AG08395 (cell line): ENCODE measurements at places on chromosomes 3 and 15.

- DNase-seq: no peak
Measured at GRCh38 chr15:72690938-72691337, 4.9 kb downstream of the BBS4 start.

DNA sequence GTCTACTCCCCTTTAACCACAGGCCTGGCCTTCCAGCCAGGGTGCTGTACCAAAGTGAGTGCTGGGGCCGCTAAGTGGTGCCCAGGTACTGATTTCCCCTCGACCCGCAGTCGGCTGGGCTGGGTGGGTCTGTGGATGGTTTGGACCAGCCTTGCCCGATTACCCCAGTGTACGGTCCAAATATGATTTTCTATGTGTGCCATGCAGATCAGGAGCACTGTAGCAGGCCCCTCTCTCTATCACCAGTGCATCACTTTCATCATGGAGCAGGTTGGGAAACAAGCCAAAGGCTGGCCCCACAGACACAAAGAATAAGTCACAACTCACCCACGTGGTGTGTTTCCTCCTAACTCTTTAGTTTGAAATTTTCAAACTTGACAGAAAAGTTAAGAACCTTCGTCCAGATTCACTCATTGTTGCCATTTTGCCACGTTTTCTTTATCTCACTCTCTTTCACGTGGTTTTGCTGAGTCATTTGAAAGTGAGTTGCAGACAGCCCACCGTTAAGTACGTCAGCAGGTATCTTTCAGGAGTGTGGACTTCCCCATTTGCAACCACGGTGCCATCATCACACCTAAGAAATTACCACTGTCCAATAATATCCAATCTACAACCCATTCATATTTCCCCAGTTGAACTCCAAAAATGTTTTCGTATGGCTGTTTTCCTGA is 37.0 kb downstream of the ZNF710 start:
- no peak for DNase-seq

DNA sequence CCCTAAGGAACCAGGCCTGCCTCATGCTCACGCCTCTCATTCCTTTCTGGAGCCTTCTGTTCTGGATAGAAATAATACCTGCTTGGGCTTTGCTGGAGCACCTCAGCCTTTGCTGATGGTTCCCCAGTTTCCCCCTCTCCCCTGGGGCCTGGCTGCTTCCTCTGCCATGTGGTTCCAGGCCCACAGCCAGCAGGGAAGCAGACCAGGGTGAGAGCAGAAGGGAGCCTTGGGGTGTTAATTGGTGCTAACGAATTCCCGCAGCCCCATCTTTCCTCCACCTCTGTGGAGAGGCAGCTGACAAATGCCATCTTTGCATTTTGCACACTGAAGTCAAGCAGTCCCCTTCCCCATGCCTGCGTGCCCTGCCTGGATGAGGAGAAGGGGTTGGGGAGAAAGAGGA is 13.1 kb upstream of the CORO2B start:
- no peak for DNase-seq

DNA sequence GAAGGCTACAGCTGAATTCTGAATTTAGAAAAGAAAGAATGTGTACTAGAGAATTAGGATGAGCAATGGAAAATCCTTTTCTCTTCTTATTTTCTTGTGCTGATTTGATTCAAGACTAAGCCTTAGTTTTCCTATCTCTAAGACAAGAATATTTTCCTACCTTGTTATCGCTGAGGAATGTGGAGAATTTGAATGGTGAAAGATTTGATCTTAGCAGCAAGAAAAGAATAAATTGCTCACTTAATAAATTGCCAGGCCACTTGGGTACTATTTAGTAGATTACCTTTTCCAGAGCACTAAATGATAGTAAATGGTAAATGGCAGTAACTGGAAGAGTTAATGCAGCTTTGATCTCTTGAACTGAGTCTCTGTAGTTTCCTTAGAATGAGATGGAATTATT is 145.7 kb upstream of the MEIS2 start:
- no peak for DNase-seq

GRCh38 chr3:58158442-58159153 is 52.2 kb downstream of the DNASE1L3 start:
- no peak for DNase-seq

DNA sequence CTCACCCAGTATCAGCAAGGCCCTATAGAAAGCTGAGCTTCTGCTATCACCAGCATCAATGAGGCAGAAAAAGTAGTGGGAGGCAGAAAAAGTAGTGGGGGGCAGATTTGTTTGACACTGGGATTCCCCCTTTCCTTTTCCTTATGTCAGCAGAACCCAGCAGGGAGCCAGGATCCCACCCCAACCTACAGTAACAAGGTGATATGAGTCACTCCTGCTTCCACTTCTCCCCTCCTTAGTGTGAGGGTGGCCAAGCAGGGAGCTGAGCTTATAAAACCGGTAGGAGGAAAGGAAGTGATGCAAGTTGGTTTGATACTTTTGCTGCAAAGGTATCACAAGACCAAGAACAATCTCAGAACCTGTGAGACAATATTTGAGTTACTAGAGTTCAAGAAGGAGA is 128.7 kb downstream of the SCAPER start:
- no peak for DNase-seq

DNA sequence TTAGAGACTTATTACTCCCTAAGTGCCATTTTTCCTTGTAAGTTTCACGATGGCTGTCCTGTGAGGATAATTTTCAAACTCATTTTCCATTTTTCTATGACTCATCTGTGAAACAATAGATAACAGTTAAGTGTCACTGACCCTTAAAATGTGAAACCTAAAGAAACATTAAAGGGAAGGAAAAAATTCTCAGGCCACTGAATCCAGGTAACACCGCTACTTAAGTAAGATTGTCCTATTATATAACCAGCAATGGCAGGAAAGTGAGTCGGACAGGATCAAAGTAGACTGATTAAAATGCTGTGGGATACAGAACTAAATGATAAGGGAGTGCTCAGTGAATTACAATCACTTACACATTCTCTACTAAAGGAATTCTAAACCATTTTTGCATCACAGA is 12.4 kb downstream of the PLD1 start:
- DNase-seq: no peak

DNA sequence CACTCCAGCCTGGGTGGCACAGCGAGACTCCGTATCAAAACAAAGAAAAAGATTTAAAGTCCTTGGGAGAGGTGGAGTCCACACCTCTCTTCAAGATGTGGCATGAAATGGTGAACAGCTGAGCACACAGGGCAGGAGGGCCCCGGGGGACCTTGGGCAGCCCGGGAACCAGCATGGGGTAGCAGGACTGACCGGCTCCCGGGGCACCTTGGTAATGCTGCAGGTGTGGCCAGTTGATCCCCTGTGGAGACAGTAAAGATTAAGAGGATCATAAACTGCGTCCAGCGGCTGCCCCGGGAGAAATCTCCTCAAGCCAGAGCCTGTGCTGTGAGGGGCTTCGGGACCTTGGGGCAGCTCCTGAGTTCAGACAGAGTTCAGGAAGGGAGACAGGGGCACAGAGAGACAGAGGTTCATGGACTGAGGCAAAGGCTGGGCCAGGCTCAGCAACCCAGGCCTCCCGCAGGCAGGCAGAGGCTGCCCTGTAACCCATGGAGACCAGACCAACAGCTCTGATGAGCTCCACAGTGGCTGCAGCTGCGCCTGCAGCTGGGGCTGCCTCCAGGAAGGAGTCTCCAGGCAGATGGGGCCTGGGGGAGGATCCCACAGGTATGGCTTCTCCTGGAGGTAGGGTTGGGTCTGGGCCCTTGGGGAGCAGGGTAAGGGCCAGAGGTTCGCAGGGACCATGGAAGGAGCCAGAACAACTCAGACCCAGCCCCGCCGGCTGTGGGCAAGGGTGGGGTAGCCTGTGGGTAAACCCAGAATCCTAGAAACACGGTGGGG is at the start of gene NR2E3:
Gene NR2E3 (plus strand): TSS at position 299 of the 780 bp plus-strand sequence. CDS start 190 bp downstream, at position 489.
- no peak for DNase-seq

- no peak for DNase-seq
Measured at GRCh38 chr3:188296761-188297612, 143.0 kb downstream of the LPP start.

DNA sequence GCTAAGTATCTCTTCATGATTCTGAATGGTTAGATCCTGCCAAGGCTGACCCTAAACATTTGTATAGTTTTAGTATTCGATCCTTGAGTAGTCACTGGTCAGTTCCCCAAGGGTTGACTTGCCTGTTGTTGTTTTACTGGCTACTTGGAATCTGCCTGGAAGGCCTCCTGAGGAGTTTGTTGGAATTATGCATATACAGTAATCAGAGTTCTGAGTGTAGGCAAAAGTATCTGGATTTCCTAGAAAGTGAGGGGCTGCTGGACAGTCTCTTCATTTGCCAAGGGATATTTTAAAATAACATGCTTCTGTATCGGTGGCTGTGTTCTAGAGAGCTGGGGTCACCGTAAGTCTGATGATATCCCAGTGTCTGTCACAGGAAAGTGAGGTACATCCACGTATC is 333.2 kb upstream of the C2CD4B start:
- no peak for DNase-seq

DNA sequence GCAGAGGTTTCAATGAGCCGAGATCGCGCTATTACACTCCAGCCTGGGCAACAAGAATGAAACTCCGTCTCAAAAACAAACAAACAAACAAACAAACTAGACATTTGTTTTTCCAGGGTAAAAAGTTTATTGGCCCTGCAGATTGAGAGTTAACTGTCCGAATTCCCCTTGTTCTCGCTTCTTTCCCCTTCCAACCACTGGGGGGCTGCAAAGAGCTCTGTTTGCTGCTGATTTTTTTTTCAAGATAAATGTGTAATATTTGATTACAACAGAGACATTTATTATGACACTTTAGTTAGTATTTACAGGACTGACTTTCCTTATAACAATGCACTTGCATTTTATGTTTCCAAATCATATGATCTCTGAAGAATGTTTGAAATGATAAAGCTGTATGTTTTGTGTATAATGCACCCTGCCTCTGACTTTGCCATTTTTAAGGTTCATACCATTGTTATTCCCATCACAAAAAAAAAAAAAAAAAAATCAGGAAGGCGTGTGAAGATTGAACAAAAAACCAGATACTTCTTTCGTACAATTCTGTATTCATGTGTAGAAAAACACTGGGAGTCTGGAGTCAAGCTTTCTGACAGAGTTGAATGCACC is 2.8 kb downstream of the CLSTN2 start:
- DNase-seq: peak; percentile 57

- DNase-seq: no peak
Measured at GRCh38 chr3:16279010-16279801, 14.2 kb downstream of the OXNAD1 start.

DNA sequence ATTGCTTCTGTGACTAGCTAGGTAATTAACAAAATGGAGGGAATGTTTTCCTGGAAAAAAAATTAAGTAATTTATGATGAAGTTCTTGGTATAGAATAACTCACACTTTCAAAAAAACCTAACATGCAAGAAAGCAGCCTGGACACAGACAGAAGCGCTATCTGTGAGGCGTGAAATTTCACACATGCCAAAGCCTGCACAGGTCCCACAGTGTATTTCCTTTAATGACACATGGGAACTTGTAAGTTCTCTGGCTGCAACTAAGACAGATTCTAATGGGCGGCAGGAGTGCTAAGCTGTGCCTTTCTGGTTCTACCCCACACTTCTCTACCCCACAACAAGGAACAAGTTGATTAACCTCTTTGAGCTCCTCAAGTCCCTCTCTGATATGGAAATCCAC is 84.9 kb upstream of the NEO1 start:
- DNase-seq: no peak

DNA sequence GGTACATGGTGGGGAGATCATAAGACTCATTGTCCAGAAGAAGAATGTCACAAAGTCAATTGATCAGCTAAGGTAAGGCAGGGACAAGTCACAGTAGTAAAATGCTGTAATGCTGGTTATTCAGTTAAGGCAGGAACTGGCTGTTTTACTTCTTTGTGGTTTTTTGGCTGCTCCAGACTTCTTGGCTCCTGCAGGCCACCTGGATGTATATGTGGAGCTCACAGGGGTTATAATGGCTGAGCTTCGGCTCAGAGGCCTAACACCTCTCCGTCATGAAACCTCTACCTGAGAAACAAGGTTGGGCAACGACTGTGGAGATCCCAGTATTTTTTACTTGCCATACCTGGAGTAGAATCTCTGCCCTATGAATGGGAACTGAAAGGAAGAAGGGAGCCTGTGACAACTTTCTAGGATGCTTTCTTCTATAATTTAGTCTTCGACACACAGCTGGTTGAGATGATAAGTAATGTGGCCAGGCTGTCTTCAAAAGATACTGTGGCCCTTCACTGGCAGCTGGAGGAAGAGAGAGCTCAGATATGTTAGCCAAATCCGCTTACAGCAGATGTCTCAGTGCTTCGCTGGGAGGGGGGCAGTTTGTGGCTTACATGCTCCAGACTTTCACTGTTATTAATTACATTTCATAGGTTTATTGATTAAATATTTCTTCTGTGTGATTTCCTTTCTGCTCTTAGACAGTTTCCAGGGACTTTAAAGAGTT is 887.8 kb downstream of the IGSF11 start:
- no peak for DNase-seq

DNA sequence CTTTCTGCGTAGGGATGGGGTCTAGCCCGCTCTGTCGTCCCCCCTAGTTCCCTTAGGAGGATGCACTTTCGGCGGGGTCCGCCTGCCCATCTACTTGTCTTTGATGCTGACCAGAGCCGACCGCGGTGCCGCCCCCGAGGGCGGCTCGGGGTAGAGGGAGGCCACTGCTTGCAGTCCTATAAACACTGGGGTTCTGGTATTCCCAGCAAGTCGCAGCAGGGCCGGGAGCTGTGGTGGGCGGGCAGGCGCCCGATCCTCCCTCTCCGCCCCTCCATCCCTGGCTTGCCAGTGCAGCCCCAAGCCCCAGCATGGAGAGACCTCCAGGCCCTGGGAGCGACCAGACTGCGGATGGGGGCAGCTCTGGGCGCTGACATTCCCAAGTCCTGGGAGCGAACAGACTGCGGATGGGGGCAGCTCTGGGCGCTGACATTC is 830 bp downstream of the SEMA4B start:
- DNase-seq: no peak

DNA sequence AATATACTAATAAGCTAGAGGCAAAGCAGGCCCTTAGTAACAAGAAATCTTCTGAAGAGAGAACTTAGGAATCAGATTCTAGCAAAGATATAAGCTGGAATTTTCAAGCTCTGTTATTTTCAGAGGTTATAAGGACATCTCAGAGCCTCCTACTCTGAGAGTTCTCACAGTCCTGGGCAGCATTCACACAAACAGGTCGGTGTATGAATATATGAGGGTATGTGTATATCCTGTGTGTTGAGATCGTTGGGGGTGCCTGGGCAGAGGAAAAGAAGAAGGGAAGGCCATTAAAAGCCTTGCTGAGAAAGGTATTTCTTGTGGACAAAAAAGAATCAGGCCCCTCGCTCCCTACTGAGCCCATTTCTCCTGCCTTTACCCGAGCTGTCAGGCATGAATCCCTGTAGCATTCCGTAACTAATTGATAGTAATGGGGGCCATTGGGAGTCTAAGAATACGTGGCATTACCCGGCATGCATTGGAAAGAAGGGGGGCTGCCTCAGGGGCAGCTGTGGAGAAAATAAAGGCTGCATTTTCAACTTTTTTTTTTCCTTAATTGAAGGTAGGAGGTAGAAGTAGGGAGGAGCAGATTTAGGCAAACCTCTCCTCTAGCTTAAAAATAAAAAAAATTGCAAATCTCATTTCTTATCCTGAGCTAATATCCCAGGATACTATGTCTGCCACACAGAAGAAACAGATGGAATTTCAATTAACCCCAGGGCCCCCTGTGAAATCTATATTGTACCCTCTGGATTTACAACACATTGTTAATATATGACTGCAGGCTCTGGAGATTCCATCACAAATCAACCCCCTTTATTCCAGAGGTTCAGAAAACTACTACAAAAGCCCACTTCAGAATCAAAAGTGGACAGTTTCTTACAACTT is 103.8 kb downstream of the GTPBP8 start:
- DNase-seq: no peak
